ENCODE measurements at places on chromosomes 6 and 20.

- DNase-seq = no peak
Observed at GRCh38 chr6:158488065-158488464, 71.8 kb upstream of the TMEM181 start.

DNA sequence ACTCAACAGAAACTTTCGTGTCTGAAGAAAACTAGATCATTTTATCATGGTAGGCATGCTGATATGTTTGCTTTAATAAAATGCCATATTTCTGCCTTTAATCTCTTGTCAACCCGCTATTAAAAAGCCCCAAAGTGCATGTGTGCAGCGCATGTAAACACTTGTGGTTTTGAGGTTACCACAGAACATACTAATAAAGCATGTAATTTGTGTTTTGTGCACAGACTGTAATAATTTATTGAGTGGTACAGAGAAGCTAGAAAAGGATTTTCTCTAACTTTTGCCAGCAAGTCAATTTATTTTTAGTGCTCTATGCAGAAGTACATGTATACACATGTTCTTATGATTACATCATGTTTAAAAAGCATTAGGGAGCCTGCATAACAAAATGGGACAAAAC, 349.9 kb upstream of the SLC35B3 start:
- no peak for DNase-seq

DNA sequence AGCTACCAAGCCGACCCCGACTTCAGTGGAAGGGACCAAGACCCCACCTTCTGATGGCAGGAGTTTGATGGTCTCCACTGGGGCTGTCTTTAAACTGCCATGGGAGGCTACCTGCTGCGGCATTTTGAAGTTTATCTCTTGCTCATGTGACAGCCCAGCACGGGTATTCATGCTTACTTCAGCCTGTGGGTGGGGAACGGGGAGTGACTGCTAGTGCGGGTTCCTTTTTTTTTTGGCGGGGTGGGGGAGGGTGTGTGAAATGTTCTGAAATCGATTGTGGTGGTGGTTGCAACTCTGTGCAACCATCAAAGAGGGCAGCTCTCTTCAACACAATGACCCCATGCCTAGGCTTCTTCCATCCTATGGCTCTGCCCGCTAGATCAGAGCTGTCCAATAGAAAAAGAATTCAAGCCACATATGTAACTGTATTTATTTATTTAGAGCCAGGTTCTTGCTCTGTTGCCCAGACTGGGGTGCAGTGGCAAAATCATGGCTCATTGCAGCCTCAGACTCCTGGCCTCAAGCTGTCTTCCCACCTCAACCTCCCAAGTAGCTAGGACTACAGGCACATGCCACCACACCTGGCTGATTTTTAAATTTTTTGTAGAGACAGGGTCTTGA, 53.7 kb downstream of the PPP1R16B start:
- no peak for DNase-seq

DNA sequence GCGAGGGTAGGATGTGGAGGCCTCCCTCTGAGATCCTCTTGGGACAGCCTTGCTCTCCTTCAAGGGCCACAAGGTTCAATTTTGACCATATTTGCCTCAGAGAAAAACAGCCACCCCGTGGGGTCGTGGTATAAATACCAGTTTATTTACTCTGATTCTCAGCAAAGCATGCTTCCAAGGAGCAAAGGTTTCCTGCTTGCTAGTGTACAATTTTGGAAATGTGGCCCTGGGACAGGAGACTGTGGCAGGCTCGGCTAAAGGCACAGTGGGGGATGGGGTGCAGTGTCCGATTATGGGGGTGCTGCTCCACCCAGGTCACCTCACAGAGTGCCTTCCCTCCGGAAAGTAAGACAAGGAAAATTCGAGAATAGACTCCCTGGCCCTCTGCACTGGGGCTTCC, 31.1 kb downstream of the RBM38 start:
- DNase-seq = no peak
